Stimulated activated CD4-positive, alpha-beta T cell treated with anti-CD3 and anti-CD28 coated beads, TNF-alpha, amount 100 ng/mL, for 1 hour (primary cell): ENCODE measurements at places on chromosomes 5 and 9.

GRCh38 chr5:22708770-22709328, 144.3 kb downstream of the CDH12 start:
- no peak for DNase-seq

- DNase-seq, result no peak
Measured at GRCh38 chr9:1929722-1930244, 85.4 kb upstream of the SMARCA2 start.

- no peak for DNase-seq
Measured at GRCh38 chr9:1267581-1267980, 217.4 kb downstream of the DMRT2 start.

DNA sequence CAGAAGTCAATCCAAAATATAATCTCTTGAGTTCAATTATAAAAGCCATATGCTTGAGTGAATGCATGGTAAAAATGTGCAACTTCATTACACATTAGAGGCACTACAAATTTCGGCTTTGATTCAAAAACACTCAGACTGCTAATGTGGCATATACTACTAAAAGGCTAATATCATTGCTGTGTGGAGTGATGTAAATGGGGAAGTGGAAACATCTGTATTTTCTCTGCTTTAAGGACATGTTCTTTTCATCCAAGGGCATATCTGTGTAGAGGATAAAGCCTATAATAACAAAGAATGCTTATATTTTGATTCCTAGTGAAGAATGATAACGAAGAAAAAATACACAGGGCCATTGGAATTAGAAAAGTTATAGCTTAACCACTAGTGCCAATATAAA, 643.9 kb upstream of the ZNF608 start:
- no peak for DNase-seq

GRCh38 chr5:20077186-20077585, 89.2 kb upstream of the CDH18 start:
- no peak for DNase-seq

GRCh38 chr5:40879163-40879942, 29.9 kb upstream of the C7 start:
- DNase-seq, result no peak

DNA sequence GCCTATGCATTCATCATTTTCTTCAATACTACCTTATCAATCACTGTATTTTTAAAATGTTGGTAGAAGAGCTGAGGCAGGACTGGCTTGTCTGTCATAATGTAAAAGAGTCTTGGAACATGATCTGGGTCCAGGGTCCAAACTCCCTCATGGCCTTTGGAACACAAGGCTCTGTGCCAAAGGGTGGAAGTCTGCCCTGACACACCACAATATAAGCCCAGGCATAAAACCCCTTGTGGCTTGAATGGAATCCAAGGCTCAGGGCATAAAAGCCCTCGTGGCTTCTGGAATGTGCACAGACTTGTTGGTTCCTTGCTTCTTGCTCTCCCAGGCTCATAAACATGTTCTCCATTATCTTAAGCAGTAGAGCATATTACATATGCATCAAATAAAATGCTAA, 48.0 kb downstream of the GABRB2 start:
- DNase-seq, result no peak

- DNase-seq, result no peak
Measured at GRCh38 chr5:176545737-176546509, 3.2 kb upstream of the CDHR2 start.

GRCh38 chr5:32319926-32320543, 7.3 kb upstream of the MTMR12 start:
- DNase-seq, result no peak

DNA sequence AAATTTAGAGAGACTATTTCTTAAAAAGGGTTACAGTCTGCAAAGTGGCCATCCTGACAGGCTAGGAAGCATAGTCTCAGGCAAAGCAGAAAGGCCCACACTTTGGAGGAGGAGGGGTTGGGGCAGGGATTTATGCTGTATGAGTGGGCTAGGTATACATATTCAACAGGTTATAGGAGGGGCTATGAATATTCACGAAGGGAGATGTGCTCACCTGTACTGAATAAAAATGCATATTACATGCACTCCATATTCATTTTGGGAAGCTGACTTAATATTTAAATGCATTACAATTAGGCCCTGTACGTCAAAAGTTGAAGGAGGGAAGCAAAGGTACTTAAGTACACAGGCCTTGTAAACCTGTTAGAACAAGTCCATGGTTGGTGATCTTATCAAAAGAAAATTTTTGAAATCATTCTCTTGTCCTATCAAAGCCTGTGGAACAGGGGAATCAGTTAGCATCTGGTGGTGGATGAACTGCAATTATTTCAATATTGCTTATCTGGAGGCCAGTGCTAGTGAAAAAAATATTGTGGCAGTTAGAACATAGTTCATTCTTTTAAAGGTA, 1.6 kb downstream of the CENPP start:
- DNase-seq, result no peak

DNA sequence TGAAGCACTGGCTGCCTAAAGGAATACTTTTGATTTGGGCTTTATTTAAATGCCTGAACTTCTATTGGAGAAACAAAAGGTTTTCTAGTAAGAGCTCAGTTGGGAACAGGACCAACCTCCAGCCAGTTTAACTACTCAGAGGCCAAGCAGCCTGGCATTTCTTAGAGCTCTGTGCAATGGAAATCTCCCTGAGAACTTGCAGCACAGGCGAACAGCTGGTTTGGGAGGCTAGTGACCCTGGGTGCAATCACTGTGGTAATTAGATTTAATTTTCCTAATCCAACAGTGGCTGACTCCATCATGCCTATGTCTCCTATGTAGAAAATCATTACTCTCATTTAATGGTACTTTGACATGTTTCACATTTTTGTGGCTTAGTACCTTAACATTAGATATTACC, 1.0 kb upstream of the CDH6 start:
- DNase-seq, result no peak

DNA sequence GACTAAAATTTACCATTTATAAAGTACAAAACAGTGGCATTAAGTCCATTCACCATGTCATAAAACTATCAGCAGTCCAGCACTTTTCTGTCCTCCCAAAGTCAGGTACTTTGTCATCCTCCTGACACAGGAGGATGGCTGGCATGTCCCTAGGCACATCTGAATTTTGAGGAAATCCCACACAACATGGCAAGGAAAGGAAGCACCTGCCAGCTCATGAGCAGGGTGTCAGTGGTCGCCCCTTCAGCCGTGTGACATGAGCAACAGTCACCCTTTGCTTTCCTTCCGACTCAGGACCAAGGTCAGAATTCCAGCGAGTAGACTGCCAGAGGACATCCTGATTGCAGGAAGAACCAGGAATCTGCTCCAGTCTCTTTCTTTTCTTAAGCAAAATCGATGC, 77.1 kb downstream of the PPARGC1B start:
- no peak for DNase-seq

- no peak for DNase-seq
Measured at GRCh38 chr5:4780633-4781032, 359.5 kb upstream of the ADAMTS16 start.

DNA sequence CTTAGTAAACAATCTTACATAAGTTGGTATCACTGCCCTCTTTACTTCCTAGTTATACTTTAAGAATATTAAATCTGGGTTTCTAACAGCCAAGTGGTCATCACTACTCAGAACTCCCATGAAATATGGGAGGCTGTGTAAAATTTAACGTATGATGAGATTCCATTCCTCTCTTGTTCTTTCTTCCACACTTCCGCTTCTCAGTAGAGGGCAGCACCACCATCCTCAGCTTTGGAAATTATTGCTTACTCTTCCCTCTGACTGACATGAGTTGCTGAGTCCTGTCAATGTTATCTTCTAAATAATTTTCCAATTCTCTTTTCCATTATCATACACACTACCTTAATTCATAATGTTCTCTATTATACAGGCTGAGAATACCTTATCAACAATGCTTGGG, 194.0 kb downstream of the RFX3 start:
- no peak for DNase-seq

DNA sequence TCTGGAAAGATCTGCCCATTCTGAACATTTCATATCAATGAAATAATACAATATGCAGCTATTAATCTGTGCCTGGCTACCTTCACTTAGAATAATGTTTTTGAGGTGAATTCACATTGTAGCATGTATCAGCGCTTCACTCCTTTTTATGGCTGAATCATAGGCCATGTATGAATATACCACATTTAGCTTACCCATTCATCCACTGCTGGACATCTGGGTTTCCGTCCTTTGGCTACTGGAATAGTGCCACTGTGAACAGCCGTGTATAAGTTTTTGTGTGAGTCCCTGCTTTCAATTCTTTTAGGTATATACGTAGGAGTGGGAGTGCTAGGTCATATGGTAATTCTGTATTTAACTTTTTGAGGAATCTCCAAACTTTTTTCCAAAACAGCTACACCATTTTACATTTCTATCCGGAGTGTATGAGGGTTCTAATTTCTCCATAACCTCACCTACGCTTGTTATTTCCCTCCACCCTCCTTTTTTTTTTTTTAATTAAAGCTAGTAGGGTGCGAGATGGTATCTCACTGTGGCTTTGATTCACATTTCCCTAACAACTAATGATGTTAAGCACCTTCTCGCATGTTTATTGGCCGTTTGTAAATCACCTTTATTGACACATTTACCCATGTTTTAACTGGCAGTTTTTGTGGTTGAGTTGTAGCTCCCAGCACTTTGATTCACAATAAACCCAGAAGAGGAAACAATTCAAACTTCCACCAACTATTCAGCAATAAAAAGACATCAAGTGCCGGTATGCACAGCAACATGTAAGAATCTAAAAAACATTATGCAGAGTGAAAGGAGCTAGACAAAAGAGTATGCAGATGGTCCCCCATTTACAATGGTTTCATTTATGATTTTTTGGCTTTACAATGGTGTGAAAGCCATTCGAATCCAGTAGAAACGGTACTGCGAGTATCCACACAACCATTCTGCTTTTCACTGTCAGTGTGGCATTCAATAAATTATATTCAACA, 8.1 kb downstream of the SEMA4D start:
- no peak for DNase-seq

- DNase-seq, result peak; percentile 66
Measured at GRCh38 chr5:176542135-176542595, 5.0 kb upstream of the RNF44 start.

DNA sequence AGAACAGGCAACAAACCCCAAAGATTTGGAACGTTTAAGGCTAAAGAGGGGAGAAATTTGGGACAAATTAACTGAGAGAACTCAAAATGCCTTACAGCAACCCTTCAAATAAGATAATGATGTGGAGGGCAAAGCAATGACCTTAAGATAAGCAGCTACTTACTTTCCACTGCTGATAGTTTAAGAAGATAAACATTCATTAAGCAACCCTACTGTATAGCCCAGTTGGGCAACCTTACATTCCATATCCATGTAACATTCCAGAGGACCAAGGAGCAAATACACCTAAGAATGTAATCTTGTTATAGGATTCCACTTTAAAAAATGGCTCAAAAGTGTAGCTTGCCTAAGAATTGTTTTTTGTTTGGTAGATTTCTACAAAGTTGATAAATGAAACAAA, 14.8 kb downstream of the ETF1 start:
- DNase-seq, result no peak

GRCh38 chr5:74082512-74083055, 456.6 kb downstream of the ARHGEF28 start:
- no peak for DNase-seq

DNA sequence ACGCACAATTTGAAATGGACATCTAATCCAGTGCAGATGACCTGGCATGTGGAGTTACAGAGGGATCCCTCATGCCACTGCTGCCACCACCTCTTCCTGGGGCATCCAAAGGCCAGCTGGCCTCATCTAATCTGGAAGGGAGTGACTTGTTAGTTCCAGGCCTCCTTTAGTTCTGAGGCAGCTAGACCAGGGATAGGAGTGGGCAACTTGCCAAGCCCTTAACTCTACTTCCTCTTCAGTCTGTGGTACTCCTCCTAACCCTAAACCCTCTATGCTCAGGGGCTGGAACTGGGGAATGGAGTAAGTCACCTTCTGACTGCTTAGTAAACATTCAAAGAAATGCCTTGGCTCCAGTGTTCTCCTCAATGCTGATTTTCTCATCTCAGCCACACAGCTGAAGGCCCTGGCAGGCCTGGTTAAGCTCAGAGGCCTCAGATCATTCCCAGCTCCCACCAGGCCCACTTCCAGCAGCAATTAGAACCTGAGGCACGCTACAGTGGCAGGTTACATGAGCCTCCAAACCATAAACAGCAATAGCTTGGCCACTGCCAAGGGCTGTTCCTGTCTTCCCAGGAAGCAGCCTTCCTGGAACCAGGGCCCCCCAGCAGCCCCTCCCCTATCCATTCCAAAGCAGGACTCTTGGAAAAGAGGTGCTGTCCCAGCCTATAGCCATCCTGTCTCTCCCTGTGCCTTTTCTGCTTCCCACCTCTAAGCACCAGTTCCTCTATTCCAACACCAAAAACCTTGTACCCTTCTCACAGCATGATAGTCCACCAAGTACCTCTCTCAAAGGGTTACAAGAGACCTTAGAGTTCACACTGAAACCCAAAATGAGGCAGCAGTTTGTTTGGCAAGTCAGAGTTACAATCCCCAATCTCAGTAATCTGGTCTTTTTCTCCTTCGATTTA, 2.0 kb downstream of the EIF4EBP3 start:
- no peak for DNase-seq

DNA sequence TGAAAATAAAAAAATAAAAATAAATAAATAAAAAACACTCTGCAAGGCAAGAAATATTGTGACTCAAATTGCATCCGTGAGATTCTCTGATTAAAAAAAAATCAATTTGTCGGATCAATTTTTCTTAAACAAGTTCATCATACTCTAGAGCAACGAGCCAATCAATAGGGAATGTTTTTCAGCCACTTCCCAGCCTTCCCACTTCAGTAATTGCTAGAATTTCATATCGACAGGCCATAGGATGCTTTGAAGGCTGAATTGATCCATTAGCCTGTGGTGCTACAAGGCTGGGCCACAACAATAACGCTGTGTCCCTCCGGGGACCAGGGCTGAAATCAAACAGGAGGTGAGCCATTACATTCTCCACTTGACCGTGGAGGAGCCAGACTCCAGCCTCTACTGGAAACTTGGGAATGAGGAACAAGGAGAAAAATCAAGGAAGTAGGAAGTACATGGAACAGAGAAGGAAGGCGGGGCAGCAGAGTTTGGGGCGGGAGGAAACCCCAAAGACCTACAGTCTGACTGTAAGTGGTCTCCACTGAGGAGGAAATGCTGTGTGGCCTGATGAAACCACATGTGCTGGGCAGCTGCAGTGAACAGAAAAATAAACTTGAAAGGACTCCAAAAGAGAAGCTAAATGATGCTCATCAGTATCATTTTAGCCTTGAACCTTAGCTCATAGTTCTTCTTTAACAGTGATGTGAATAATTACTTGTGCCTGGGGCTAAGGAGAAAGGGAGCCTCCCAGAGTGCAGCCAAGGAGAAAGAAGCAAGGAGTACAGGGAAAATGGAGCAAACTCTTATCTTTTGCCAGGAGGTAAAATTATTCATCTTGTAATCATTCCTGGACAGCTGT, 308.6 kb downstream of the TLE1 start:
- DNase-seq, result no peak

DNA sequence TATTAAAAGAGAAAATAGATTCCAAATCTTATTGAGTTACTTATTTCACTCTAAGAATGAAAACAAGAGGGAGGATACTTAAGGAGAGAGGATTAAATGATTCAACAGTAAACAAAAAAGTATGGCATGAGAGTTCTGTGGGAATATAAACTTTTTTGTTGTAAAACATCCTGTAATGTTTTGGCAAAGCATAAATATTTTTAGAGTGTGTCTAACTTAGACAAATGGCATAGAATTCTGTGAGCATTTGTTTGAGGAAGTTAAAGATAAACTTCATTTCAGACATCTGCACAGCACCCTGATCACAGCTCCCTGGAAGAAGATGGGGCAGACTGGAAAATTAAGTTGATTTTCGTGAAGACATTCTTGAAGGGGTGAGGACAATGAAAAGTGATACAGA, 246.8 kb upstream of the HAPLN1 start:
- DNase-seq, result no peak

GRCh38 chr9:106110483-106110882, 416.1 kb downstream of the TMEM38B start:
- DNase-seq, result no peak
